Left hindlimb (tissue), 1 donor: ENCODE measurements at places on chromosomes 2 and 18.

- DNase-seq = no peak
Observed at GRCh38 chr2:79982445-79982844, 322.1 kb downstream of the LRRTM1 start.

DNA sequence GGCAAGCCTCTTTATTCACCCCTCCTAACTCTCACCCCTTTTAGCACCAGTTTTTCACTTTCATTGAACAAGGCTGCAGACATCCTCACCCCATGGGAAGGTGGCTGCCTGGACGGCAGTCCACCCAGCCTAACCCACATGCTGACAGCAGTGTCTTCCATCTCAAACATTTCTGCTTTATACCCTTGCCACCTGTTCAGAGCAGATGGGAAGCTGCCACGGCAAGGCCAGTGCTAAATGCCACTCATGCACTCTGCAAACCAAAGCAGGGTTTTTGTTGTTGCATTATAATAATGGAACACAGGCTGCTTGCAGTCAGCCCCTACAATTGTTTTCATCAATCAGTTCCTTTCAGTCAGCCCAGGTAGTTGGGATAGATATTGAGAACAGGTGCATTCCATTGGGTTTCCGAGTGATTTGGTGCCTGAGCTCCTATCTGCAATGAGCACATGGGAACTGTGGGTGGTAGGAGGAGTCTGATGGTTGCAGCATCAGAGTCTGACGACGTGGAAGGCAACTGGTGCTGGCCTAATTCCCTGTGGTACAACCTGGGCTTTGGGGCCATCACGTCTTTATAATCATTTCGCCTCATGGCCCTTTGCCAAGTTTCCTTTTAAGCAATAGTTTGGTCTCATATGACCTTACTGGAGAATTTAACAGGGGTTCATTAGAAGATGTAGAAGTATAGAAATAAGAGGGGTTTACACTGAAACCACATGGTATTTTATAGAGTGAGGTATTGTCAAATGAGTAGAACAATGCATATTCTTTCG is 252.5 kb upstream of the SP5 start:
- DNase-seq = no peak

DNA sequence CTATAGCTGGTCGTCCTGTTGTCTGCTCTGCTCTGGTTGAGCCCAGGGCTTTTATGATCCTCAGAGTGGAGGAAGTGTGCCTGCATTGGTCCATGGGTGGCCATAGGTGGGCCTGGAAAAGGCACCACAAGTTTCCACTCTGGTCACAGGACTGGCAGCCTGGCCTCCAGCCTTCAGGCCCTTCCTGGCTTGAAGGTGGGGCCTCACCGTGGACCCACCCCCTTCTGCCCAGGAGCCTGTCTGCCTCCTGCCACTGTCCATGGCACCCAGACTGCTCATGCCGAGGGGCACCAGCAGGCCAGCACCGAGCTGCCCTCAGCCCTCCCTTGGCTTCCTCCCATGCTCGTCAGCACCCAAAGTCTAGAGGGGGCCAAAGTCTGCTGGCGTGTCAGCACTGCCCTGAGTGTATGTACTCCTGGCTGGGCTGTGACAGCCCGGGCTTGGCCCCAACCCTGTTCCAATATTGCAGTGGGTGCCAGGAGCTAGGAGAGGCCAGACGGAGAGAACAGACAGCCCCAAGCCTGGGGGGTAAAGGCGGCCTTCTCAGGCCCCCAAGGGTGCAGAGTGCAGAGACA is 529.4 kb downstream of the DCC start:
- no peak for DNase-seq

- DNase-seq = no peak
Observed at GRCh38 chr2:232464544-232464885, 8.6 kb downstream of the ALPI start.

DNA sequence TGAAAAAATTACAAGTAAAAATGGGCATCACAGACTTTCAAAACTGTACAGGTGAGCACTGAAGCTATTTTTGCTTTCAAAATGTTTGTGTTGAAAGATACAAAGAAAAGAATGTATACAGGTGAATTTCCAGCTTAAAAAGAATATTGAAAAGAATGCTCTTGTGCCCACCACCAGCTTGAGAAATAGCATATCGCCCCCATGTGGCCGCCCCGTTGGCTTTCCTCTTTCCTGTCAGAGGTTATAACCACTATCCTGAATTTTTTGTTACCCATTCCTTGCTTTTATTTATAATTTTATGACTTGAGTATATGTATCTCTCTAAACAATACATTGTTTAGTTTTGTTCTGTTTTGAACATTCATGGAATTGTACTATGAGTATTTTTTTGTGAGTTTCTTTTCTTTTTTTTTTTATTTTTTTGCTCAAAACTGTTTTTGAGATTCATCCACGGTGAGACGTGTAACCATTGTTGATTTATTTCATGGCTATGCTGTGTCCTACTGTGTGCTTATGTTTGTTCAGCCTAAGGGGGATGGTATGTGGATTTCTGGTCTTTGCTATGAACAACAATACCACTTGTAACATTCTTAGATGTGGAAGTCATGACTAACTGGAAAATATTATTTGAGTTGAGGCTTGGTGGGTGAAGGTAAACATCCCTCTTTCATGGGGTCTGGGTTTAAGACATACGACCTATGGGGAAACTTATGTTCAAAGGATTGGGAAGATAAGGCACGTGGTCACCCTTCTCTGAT is 11.6 kb downstream of the TRPM8 start:
- no peak for DNase-seq

DNA sequence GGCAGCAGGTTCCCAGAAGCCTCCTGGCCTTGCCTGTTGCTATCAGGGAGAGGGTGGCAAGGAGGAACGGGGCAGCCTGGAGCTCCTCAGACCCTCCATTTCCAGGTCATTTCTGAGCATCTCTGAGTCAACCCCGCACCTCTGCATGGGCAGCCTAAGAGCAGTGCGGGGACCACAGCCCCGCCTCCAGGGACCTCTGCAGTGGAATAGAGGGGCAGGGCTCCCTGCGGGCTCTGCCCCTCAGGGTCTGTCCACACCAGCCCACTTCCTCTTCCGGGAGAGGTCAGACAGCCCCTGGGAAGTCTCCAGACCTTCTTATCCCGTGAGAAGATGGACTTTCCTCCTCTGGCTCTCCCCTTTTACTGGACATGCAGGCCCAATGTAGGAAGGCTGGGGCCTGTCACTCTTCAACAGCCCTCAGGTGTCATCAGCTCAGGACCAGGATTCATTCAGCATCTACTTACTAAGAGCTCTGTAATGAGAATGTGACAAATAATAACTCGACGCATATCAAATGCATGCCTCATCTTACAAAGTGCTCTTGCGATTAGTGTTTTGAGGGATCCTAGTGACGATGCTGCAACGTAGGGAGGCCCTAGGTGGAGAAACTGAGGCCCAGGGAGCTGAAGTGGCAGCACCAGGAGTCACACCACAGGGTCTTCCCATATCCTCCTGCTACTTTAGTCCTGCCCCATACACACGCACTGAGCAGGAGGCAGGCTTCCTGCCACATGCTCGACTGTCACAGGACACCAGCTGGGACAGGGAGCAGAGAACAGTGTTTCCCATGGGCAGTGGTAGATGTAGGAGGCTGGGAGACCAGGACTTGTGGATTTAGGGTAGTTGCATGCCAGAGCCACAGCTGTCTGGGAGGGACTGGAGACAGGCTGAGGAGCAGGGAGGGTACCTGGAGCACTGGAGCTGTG is 28.0 kb downstream of the SH2D6 start:
- no peak for DNase-seq

- no peak for DNase-seq
Observed at GRCh38 chr2:186101616-186102015, 363.0 kb downstream of the FSIP2 start.

DNA sequence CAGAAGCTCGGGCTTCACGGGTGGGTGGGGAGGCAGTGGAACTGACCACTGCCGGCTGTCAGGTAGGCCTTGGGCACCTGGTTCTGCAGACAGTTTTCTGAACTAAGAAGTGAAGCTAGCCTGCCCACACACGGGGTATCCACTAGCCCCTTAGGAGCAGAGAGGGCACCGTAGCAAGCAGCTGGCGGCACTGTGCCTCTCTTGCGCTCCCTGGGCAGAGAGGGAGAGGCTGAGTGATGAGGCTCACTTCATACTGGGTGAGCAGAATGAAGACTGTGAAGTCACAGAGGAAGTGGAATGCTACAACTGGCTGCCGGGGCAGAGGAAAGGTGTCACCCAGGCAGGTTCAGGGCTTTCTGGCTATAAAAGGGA is 753 bp downstream of the ITPRIPL1 start:
- no peak for DNase-seq

- DNase-seq = peak; percentile 71
Observed at GRCh38 chr2:230824406-230824978, 40.2 kb upstream of the ITM2C start.

DNA sequence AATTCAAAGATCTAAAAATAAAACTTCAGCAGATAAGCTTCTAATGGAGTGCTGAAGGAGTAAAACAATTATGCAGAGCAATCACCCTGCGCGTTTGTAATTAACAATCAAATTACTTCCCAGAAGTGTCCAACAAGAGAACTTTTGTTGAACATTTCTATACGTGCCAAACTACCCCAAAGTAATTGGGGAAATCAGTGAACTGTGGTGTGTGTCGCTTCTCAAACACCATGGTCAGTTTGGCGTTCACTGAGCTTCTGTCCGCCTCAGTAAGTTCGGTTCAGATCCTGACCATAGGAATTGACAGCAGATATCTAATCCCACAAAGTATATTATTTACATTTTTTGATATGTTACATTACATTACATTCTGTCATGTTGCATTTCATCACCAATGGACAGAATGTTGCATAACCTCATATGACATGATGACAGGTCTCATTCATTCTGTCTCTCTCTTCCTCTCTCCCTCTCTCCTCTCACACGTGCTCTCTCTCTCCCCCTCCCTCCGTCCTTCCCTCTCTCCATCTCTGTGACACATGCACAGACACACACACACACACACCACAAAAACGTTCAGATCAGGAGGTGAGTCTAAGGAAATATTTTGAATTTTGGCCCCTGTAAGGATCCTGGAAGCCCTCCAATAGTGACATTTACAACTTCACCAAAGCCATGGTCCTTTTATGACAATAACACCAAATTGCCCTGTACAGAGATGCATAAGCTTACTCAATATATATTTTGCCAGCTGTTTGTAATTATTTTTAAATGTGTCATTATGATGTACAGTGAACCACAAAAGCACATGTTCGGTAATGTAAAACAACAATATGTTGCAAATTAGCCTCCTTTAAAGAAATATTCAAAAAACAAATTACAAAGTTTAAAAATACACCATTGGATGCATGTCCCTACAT is 269.2 kb downstream of the FIGN start:
- DNase-seq = no peak

- DNase-seq = peak; percentile 63
Observed at GRCh38 chr2:70607121-70607561, 53.5 kb upstream of the TGFA start.
